ENCODE measurements at places on chromosomes 3 and 15.

- DNase-seq = no peak
Measured at GRCh38 chr3:81823086-81823485, 61.6 kb upstream of the GBE1 start.

GRCh38 chr15:77370580-77370979 is 49.3 kb downstream of the PEAK1 start:
- no peak for DNase-seq

DNA sequence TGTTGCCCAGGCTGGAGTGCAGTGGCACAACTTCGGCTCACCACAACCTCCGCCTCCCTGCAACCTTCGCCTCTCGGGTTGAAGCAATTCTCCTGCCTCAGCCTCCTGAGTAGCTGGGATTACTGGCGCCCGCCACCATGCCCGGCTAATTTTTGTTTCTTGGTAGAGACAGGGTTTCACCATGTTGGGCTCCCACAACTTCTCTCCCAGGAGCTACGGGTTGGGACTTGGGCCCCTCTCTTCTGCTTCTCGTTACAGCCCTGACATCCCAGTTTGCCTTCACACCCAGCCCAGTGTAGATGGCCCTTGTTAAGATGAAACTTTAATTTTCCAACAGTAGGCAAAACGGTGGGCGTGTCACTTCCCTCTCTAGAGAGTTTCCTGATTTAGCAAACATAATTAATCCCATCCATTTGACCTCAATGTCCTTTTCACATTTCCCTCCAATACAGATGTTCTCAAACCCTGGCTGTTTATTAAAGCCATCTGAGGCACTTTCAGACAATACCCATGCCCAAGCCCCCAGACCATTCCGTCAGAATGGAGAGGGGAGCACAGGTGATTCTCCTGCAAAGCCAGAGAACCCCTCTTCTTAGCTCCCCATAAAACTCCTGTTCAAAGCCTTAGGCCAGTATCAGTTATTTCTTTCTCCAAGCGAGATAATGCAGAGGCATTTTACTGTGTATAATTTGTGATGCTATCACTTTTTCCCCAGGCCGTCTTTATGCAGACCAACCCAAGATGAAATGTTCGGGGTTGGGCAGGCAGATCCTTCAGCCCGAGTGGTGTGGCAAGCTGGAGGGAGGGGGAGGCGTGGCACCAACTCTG is 245.7 kb downstream of the XXYLT1 start:
- no peak for DNase-seq

GRCh38 chr15:58042006-58042405 is 23.5 kb downstream of the ALDH1A2 start:
- no peak for DNase-seq

GRCh38 chr3:84755860-84756259 is 202.9 kb upstream of the CADM2 start:
- DNase-seq = no peak

DNA sequence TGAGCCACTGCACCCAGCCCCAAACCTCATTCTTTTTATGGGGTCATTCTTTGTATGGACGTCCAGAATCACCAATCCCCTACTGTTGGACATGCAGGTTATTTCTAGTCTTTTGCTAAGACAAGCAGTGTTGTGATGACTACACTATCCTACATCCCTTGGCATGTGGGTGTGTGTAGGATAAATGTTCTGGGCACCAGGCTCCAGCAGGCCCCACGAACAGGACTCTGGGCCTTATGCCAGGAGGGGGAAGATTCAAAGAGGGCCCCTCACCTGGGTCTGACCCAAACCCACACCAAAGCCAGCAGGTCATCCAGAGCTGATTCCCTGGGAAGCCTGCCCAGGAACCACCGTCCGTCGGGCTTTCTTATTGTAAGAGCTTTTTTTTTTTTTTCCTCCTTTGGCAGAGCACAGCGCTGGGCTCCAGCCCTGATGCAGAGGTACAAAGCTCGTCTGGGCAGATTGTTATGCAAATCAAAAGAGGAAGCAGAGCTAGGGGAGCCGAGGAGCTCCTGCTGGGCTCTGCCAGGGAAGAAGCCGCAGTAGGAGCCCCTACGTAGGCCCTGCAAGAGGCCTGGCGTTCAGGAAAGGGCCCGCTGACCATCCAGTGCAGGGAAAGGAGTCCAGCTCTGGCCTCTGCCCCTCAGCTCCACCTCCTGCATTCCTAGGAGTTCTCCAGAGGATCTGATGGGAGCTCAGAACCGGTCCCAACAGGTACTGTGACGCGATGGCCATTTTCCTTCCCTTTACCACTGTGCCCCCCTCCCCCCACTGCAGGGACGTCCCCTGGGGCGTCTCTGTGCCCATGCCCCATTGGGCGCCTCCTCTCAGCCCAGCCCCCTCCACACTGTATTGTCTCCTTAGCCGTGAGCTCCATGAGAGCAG is 29.0 kb upstream of the FURIN start:
- no peak for DNase-seq

GRCh38 chr3:4409415-4409814 is 57.7 kb downstream of the SUMF1 start:
- DNase-seq = no peak
